GM13977 (cell line): ENCODE measurements at places on chromosomes 16 and 17.
A peak's percentile ranks its signal among the peaks of the same experiment; 100 is the strongest.

DNA sequence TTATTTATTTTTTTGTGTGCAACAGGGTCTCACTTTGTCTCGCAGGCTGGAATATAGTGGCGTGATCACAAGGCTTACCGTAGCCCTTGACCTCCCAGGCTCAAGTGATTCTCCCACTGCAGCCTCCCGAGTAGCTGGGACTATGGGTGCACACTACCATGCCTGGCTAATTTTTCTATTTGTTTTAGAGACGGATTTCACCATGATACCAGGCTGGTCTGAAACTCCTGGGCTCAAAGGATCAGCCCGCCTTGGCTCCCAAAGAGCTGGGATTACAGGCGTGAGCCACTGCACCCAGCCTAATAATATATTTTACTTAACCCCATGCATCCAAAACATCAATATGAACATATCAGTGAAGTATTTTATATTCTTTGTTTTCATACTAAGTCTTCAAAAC is 2.0 kb downstream of the CCDC200 start:
- DNase-seq, result no peak

GRCh38 chr16:46954562-46954961 is 18.9 kb downstream of the DNAJA2 start:
- no peak for DNase-seq

GRCh38 chr16:86044241-86044671 is 145.3 kb downstream of the IRF8 start:
- peak; percentile 73 for DNase-seq

GRCh38 chr16:68640972-68641371 is 4.1 kb upstream of the CDH3 start:
- no peak for DNase-seq

GRCh38 chr17:78040440-78041385 is 82.2 kb downstream of the TNRC6C start:
- DNase-seq, result peak; percentile 46

DNA sequence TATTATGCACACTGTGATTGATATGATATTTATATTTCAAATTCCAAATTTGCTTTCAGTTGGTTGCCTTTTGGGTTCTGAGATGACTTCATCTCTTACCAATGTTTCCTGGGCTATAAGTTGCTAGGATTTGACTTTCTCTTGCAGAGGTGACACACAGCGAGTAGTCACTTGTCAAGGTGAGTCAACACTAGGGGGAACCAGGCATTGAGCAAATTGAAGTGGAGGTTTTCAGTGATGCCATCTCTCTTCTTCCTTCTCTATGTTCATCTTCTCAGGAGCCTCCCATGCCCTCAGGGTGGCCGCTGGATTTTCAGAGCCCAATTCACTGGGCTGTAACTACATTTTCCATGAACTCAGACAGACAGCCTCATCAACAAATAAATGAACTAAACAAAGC is 6.0 kb upstream of the CPD start:
- no peak for DNase-seq

- DNase-seq, result peak; percentile 77
Observed at GRCh38 chr16:49350265-49351095, 23.1 kb upstream of the C16orf78 start.

- no peak for DNase-seq
Observed at GRCh38 chr17:50176559-50177357, 11.0 kb downstream of the SGCA start.

DNA sequence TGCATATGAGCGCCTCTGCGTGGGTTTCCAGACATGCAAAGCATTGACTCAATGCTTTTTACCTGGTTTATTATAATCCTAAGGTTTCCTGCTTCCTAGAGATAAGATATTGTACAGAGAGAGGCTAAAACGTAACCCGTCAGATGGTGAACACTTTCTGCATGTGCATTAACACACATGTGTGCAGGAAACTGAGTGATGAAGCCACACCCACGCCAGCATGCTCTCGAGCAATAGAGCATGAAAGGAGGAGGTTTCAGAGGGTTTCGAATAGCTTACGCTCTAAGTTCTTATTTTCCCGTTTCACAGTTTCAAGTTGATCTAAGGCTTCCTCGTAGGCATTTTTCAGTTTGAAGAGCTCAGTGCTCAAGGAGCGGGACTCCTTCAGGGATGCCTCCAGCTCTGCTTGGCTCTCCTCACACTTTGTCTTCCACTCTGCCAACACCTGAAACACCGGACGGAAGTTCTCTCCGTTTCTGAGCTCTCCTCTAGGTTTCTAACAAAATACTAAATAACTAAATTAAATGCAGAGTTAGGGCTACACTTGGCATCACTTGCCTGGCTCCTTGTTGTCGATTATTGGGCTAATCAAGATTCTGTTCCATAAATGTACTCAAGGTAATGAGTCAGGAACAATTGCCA is 23.2 kb downstream of the MYH3 start:
- DNase-seq, result peak; percentile 83

- DNase-seq, result peak; percentile 62
Observed at GRCh38 chr16:1876468-1876867, 4.5 kb upstream of the MEIOB start.

DNA sequence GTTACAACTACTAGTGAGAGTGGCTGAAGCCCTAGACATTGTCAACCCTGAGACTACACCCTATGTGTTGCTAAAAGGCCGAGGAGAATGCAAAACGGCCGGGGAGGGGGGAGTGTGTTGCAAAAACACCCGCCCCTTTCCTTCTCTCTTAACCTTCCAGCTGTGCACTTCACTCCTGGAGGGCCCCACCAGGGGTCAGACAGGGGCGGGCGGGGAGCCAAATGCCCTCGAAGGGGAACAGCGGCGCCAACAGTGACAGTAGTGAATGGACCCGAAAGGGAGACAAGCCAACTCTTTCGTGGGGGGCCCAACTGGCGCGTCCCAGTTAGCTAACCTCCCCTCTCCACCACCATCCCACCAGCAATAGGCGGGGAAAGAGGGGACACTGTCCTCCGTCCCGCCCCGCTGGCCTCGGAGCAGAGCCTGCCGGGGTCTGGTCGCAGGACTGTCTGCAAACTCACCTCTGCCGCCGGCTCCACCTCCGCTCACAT is 352 bp downstream of the MARF1 start:
- DNase-seq, result peak; percentile 56

DNA sequence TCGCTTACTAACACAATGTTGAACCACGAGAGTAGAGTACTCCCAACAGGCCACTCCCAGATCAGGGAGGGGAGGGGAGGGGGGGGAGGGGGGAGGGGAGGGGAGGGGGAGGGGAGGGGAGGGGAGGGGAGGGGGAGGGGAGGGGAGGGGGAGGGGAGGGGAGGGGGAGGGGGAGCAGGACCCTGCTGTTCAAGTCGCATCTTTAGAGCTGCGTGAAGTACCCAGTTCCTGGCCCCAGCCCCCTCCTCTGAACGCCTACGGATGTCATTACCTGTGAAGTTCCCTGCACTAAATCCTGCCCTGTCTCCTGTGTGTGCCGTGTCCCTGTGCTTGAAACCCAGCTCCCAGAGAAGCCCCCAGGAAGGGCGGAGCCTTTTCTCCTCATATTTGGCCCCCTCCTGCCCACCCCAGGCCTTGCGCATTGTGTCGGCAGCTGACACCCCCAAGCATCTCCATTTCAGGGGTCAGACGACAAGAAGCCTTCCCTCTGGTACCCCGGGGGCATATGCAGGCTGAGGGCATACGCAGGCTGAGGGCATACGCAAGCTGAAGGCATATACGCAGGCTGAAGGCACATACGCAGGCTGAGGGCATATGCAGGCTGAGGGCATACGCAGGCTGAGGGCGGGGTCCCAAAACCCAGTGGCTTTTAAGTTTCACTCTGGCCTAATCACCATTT is 330.2 kb downstream of the C16orf95 start:
- DNase-seq, result no peak
